ENCODE measurements at places on chromosomes 2 and 18.

DNA sequence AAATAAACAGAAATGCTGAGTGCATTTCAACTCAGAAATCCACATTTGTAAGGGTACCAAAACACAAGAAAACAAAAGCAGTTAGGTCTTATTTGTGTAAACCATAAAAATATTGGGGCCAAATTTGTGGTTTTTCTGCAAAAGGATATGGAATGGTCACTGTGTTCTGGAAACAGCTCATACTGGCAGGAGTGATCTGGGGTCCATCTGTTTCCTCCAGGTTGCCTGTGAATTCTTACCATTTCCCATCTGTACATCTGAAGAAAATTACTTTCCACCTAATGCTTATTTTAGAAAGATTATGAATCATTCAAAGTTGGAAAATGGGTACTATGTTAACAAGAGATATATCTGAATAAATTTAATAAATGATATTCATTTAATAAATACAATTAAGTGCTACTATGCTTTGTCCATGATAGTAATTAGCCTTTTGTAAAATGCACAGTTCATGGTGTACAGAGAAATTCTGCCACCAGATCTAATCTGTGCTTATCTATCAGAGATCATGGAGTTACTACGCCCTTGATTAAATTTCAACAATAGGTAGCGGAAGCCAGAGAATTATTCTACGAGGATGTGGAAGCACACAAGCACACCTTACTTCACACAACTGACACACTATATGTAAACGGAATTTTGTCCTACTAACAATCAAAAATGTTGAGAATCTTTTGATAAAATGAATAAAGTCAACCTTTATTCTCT is 10.9 kb downstream of the ALS2 start:
- no peak for DNase-seq

GRCh38 chr2:134818321-134818720 is 20.1 kb upstream of the ACMSD start:
- DNase-seq = no peak

- DNase-seq = no peak
These were observed 32.3 kb downstream of the MROH2A start for GRCh38 chr2:233810385-233810784.

DNA sequence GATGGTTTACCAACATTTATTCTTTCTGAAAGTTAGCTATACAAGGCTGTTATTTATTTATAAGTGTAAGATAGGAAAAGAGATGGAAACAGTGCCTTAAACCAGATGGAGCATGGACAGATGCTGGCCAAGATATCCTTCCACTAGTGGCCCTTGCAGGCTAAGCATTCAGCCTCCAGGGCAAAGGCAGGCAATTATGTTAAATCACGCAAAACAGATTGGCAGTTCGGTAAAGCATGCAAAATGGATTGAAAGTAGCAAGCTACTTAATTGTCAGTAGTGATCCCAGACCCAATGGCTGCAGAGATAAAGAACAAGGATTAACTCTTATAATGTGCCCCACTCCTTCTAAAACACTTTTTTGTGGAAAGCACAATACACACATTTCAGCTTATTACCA is 105.4 kb upstream of the MAP4K3 start:
- DNase-seq = no peak

DNA sequence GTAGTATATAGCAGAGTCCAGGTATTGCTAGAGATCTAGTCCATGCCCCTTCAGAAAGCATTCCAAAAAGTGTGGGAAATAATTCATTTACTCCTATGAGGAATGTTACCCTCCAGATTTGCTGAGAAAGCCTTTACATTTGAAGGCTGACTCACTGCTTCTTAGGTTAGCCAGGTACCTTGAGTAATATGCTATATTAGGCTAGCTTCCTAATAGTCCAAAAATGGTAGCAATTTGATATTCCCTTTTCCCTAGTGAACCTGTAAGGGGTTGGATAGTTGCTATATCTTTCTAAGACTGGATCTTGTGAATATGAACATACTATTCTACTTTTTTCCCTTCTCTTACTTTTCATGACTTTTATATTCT is 63.6 kb downstream of the SPOPL start:
- DNase-seq = no peak

GRCh38 chr18:33844232-33844631 is 266.2 kb downstream of the ASXL3 start:
- no peak for DNase-seq

DNA sequence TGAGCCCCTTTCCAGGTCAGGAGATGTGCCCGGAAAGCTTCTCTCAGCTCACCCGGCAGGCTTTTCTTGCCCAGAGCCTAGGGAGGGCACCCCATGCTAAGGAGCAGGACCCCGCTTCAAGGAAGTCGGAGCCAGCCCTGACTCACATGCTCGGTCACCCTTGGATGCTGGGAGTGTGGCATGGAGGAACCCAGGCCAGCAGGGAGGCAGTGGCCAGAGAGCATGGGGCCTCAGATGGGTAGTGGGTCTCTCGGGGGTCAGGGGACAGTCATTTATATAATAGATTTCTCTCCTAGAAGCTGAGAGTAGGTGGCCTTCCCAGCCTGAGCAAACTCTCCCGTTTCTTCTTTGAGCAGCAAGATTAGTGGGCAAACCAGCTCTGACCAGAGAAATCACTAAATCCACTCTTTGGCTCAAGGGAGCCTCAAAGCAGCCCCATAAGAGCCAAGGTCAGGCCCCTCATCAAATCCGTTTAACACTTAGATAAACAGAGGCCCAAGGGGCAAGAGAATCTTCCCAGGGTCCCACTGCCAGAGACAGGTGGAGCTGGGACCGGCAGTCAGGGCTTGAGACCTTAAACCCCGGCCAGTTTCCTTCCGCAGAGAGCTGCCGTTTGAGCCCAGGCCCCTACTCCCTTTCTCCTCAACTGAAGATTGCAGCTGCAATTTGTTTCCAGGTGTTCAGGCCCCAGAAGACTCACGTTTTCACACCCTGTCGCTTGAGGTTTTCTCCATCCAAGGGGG is 113.1 kb downstream of the CYP26B1 start:
- no peak for DNase-seq

DNA sequence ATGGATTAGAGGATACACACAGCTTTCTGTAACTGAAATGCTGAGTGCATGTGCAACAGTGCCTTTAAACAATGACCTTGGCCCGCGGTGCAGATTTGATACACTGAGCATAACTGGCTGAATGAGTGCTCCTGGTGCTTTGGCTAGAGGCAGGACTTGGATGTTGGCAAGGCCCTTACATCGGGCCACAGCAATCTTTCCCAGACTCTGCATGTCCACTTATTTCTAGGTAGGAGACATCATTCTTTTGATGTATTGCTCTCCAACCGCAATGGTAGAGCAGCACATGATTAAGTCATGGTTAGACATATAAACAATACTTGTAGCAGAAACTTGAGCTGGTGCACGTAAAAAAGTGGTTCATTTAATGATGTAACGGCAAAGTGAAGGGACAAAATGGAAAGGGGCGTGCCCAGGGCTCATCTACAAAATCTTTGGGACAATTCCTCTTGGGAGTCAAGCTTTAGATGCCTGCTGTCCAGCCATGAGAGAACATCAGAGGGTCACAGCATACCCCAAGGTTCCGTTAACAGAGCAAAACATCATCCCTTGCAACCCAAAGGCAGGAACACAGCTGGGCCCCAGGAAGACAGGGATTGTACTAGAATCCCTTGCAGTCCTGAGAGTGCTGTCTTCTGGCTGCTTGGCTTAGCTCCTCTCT is 43.4 kb downstream of the RAB31 start:
- no peak for DNase-seq

GRCh38 chr2:98857001-98857400 is 79.0 kb downstream of the CRACDL start:
- DNase-seq = no peak

DNA sequence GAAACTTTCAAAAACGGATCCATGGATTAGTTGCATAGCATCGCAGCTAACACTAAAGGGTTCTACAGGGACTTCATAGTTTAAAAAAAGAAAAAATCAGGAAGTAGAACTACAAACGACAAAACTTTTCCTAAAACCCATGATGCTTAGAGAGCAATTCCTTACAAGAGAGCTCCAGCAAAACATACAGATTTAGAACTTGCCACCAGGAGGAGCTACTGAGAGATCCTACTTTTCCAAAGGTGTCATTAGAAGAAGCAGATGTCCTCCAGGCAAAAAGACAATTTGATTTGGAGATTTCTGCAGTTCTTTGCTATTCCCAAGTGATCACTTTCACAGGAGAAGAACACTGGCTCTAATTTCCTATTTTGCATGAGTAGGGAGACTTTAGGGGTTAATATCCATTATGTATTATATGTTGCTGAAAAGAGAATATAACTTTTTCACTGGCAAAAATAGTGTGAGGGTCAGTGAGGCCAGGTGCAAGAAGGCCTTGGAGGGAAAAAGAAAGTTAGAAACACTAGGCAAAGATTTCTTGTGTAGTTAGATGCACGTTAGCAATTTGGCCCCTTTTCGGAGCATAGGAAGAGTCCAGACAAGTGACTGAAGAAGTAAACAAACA is 436.2 kb downstream of the SUCLG1 start:
- no peak for DNase-seq

GRCh38 chr2:224781400-224781799 is 65.2 kb upstream of the CCDC195 start:
- DNase-seq = no peak

- no peak for DNase-seq
These were observed 5.1 kb downstream of the SULT1C3 start for GRCh38 chr2:108244667-108245414.

GRCh38 chr18:3623769-3624545 is 174.0 kb downstream of the TGIF1 start:
- DNase-seq = no peak

GRCh38 chr2:236670235-236670620 is 100.6 kb downstream of the ACKR3 start:
- no peak for DNase-seq

GRCh38 chr2:187989925-187990623 is 301.6 kb upstream of the GULP1 start:
- no peak for DNase-seq

DNA sequence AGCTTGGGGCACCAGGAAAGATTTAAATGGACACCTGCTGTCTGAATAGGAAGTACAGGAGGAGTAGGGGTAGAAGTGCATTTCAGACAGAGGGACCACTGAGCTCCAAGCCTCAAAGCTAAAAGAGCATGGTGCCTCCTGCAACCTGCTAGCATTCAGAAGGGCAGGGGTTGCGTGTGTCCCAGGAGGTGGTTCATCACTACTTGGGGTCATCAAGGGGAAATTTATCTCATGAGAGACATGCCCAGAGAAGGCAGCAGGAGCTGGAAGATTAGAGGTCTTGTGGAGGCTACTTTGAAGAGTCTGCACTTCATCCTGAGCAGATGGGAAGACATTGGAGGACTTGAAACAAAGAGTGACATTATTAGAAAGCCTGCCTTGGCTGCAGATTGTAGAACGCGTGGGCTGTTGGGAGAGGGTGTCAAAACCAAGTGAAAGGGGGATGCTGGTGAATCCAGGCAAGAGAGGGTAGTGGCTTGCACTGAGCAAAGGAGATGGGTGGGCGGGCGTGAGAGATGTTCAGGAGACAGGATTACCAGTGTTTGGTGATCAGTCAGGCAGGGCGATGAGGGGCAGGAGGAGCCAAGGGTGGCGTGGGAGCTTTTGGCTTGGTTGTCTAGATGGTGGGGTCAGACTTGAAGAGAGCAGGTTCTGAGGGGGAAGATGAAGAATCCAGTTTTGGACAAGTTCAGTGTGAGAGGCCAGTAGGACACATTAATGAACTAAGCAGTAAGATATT is 154.0 kb downstream of the DYSF start:
- no peak for DNase-seq

DNA sequence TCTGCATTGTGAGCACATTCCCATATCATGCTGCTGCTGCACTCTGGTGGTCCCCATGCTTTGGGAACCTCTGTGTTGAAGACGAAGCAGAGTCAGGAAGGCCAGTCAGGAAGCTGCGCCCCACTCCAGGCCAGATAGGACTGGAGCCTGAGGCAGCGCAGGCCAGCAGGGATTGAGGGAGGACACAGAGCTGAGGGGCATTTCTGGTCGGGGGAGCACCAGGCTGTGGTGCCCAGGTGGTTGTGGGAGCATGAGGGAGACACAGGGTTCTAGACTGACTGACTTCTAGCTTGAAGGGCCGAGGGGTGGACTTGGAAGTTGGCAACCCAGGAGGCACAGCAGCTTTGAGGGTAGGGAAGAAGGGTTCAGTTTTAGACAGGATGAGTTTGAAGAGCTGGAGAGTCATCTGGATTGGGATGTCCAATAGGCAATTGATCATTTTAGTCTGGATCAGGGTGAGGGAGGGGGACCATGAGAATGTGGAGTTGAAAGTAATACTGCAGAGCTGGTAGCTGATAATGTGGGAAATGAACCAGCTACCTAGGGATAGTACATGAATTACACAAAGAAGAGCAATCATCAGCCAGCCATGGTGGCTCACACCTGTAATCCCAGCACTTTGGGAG is 1.4 kb upstream of the ACTG2 start:
- no peak for DNase-seq

- DNase-seq = no peak
These were observed 165.6 kb downstream of the KLHL29 start for GRCh38 chr2:23550553-23550952.

GRCh38 chr2:4464634-4465266 is 761.4 kb downstream of the DCDC2C start:
- no peak for DNase-seq

- DNase-seq = no peak
These were observed 679 bp downstream of the PTMA start for GRCh38 chr2:231708773-231709635.

DNA sequence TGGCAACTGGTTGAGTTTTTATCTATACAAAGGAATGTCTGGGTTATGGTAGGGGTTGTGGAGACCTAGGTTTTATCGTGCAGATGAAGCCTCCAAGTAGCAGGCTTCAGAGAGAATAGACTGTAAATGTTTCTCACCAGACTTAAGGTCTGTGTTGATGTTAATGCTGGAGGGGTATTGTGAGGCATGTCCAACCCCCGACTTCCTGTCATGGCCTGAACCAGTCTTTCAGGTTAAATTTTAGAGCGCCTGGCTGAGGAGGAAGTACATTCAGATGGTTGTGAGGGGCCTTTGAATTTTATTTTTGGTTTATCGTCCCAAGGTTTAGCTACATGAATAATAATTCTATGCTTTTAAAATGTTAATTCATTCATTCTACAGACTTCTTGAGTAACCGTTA is 435.1 kb downstream of the DLGAP1 start:
- no peak for DNase-seq

DNA sequence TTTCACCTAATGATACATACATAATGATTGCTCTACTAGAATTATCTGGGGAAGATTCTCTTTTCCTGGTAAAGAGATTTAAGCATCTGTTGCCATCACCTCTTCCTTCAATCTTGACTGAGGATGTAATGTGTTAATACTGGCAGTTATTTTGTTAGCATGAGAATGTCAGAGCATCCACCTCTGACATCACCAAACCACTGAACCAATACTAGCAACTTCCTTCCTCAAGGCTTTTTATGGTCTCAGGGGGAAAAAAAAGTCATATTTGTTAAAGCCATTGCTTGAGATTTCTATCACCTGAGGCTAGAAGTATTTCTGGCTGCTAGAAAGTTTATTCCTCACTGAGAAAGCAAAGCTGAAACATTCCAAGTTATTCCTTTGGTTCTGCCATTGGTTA is 48.5 kb downstream of the DSEL start:
- DNase-seq = no peak

DNA sequence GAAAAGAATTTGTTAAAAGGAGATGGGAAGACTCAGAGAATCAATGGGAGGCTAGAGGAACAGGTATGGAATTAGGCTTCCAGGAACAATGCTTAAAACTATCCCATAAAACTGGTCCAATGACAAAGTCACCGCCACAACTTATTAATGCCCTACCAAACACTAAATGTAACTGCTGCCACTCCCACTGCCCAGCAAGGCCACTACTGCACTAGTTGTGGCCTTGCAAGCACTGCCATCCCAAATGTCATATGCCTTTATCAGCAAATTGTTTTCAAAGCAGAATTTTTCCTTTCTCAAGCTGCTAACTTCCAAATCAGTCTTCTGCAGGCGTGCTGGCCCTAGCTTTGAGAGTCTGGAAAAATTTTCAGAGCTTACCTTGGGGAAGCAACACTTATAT is 14.5 kb upstream of the C2orf69 start:
- no peak for DNase-seq

All from KG1 (cell line).